GM12892 (cell line): ENCODE measurements at places on chromosomes 11 and 22.

DNA sequence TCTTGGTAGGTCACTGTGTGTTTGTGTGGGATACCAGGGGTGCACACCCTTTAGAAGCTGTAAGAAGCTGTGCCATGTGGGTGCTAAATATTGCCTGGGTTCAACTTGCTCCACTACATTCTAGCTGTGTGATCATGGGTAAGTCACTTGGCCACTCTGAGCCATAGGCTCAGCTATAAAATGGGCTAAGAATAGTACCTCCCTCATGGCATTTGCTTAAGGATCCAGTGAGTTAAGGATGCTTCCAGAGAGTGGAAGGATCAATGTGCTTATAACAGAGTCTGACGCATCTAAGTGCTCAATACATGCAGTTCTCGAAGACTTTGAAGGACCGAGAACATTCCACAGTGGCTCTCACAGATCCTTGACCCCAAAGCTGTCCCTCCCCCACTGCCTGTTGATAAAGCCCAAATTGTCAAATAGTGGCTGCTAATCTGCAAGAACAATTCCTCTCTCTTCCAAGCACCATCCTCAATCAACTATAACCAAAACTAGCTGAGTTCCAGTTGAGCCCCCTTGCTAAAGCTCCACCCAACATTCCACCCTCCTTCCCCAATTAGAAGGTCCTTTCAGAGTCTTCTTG lies 13.2 kb upstream of the TMPRSS6 start:
- no peak for DNase-seq

DNA sequence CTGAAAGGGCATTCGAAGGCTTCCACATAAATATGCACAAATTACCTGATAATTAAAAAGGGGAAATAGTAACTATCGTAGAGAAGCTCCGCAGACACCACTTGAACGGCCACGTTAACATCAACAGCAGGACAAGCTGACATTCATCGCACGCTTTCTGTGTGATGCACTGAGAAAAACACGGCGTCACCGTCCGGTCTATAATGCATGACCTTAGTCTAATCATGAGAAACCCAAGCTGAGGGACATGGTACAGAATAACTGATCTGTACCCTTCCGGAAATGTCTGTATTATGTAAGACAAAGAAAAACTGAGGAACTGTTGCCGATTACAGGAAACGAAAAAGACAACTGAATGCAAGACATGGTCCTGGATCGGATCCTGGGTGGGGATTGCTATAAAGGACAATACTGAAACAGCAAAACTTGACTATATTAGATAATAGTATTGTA lies 678 bp upstream of the RANGAP1 start:
- no peak for DNase-seq

GRCh38 chr22:28480000-28480715 lies 199.5 kb downstream of the TTC28 start:
- no peak for DNase-seq

GRCh38 chr11:61959114-61959513 lies 8.3 kb downstream of the FTH1 start:
- DNase-seq: no peak

DNA sequence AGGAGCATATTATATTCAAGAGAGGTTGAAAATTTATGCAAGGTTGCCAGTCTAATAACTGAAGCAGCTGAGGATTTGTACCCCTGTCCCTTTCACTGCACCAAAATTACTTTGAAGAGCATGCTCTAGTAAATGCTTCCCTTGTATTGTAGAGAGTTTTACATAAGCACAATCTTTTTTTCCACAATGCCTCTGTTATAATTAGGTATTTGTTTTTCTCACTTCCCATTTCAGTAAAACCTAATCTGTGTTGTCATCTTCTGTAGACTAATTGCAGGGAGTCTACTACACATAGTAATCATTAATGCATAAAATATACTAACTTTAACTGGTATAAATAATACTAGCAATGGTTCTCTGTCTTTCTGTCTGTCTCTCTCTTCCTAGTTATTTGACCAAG lies 718.4 kb upstream of the ANO5 start:
- no peak for DNase-seq
